ENCODE measurements at places on chromosomes 2 and 18. TPM values are rescaled to one million over a fixed set of nuclear protein-coding genes. Genes with fewer than 3 reads are reported as not detected.

SERPINB12 gene
- 0.56 TPM for total RNA-seq

DQX1 gene
- 0.43 TPM for total RNA-seq

DCDC2C gene
- 10.6 TPM for total RNA-seq

DNER gene
- 4.8 TPM for total RNA-seq

CHPF gene
- 796 TPM for total RNA-seq

SLC4A3 gene
- 44.3 TPM for total RNA-seq

TPO gene
- total RNA-seq, result 5.6 TPM

LRP2 gene
- 4.1 TPM for total RNA-seq

TMEM18 gene
- 18.0 TPM for total RNA-seq

MLPH gene
- total RNA-seq, result 6.5 TPM

COLEC11 gene
- total RNA-seq, result 15.8 TPM

SEPTIN10 gene
- 151 TPM for total RNA-seq

FOXD4L1 gene
- 0.55 TPM for total RNA-seq

CIB4 gene
- 8.7 TPM for total RNA-seq

CTAGE1 gene
- total RNA-seq, result 19.6 TPM

MC2R gene
- not detected for total RNA-seq

FAM124B gene
- 0.37 TPM for total RNA-seq
